SJSA1 (cell line): ENCODE measurements at places on chromosomes 2 and 18. TPM values are rescaled to one million over a fixed set of nuclear protein-coding genes. Genes with fewer than 3 reads are reported as not detected.

DNA sequence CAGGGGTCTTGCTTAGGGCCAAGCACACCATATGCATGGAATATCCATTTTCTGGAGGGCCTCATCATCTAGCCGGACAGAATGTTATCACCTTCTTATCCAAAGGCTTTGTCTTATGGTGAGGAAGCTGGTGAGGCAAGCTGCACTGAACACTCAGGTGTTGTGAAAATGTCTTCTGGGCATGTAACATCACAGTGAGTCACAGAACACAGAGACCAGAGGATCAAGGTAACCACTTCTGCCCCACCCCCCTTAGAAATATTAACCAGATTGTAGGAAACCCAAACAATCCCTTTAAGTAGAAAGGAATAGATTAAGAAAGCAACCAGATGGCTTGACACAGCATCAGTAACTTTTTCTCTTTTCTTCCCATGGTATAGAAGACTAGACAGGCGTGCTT is 51.1 kb downstream of the MYO5B start:
- DNase-seq: no peak

DNA sequence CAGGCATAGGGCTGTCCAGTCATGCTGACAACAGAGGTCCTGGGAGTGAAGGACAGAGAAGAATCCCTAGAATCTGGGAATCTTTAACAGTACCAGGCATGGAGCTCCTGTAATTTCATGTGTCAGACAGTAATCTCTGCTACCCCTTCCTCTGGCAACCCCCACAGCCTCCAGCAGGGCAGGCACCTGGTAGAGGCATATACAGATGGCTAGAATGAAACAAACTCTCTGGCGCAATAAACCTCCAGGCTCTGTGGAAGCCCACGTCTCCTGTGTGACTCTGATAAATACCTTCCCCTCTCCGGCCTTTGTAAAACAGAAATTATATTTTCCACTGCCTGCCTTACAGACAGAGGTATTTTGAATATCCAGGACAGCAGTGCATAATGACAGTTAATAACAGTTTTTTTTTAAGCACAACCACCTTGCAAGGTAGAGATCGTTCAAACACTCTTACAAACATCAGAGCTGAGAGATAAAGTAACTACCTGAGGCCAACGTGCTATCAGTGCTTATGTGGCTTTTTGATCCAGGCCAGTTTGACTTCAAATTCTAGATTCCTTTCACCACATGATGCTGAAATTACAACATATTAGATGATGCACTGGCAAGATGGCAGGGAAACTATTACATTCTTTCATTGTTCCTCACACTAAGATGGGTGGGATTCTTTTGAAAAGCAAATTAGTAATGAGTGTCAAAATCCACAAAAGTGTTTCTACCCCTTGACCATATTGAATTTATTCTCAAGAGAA is 47.7 kb upstream of the TMEM247 start:
- DNase-seq: no peak

- DNase-seq: no peak
Observed at GRCh38 chr2:86186431-86186830, 8.8 kb downstream of the IMMT start.

The SGPP2 gene
- total RNA-seq: not detected in 2 replicates

DNA sequence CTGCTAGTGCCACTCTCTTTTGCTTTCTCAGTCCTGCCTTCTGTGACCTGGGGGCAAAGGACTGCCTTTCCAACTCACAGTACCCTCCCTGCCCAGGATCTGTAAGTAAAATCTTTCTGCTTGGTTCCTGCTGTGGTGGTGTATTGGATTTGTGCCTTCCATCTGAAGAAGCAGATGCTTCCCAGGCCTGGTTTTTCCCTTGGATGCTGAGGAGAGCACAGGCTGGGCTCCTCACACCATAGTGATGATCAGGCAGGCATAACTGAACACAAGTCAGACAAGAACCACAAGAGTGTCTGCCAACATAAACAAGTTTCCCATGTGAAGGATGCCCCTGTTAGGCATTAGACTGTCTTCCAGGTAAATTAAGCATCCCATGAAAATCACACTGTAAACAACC is 121.3 kb upstream of the NRXN1 start:
- no peak for DNase-seq
